ENCODE measurements at places on chromosomes 6 and 20. TPM values are rescaled to one million over a fixed set of nuclear protein-coding genes. Genes with fewer than 3 reads are reported as not detected.
A peak's percentile ranks its signal among the peaks of the same experiment; 100 is the strongest.

PEX3 gene
- 14.1 TPM for total RNA-seq

TMEM63B gene
- total RNA-seq: 121 TPM

ECT2L gene
- total RNA-seq: not detected

OPRL1 gene
- 0.22 TPM for total RNA-seq

GRCh38 chr20:16351415-16351814 lies 221.8 kb downstream of the KIF16B start:
- DNase-seq: peak; percentile 43

DNA sequence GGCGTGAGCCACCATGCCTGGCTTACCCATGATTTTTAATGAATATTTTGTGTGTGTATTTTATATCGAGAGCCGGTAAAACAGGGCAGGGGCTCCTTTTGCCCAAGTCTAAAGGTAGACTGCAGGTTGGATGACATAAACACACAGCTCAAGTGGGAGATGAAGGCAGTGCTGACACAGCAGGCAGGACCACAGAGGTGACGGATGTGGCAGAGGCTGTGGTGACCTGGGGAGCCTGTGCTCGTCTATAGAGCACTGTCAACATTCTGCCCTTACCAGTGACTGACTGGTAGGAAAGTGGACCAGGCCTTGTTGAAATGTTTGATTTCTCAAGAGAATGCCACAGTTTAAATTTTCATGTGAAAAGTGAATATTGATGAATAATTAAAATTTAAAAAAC lies 137.5 kb downstream of the ZFP64 start:
- DNase-seq: no peak

- no peak for DNase-seq
Observed at GRCh38 chr20:36881888-36882287, 6.0 kb downstream of the TLDC2 start.

GRCh38 chr20:3195590-3196237 lies 8.8 kb downstream of the DDRGK1 start:
- DNase-seq: no peak

GRCh38 chr6:95601133-95601532 lies 23.8 kb downstream of the MANEA start:
- no peak for DNase-seq

All from psoas muscle (tissue), 8 donors.